AG09319 (cell line): ENCODE measurements at places on chromosomes 4 and X.

DNA sequence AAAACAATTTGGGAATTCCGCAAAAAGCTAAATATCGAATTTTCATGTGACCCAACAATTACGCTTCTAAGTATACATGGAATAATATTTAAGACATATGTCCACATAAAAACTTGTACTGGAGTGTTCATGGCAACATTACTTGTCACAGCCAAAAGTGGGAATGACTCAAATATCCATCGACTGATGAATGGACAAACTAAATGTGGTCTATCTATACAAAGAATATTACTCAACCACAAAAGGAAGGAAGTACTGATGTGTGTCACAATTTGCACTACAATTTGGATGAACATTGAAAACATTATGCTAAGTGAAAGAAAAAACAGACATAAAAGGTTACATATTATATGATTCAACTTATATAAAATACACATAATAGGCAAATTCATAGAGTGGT, 71.9 kb downstream of the AFF2 start:
- DNase-seq: no peak

DNA sequence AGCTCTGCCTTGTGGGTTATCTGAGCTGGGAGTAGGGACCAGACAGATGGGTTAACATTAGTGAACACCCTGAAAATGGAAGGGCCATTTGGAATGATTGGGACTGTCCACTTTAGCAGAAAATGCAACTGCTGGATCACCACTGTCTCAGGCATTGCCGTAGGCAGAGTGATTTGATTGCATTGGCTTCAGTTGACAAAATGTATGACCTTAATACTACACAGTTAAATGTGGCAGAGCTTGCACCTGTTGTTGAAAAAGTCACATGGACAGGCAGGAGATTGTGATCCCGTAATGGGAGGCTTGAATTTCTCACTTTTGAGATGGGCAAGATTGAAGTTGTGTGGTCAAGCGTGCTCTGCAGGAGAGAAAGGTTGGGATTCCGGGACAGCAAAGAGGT, 166.5 kb upstream of the PUDP start:
- DNase-seq: no peak

- DNase-seq: no peak
Observed at GRCh38 chr4:156303708-156304107, 350.0 kb upstream of the CTSO start.

DNA sequence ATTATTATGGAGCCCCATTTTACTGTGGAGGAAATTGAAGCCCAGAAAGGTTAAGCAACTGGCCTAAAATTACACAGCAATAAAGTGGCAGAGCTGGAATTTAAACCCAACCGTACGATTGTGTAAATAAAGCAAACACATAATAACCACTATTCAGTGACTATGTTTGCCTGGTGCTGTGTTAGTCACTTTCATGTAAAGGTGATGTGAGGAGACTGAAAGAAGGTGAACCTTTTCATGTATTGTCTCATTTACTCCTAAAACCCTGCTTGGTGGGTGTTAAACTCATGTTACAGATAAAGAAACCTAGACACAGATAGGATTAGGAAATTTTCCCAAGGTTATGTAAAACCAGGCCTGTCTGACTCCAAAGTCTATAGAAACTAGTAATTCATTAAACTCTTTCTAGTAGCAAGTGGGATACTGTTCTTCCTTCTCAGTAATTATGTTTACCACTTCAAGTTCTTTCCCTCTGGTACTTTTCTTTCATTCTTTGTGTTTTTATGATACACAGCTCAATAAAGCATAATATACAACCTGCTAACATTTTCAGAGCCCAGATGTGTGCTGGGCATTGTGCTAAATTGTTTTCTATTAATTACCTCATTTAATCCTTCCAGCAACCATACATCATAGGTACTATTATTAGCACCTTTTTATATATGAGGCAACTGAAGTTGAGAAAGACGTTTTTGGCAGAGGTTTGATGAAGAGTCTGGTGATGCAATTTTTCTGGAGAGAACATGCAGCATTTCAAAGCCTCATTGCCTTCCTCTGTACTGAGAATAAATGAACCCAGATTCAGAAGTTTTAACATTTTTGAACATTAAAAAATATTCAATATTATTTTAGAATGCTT, 202.7 kb downstream of the SPRY1 start:
- DNase-seq: no peak

DNA sequence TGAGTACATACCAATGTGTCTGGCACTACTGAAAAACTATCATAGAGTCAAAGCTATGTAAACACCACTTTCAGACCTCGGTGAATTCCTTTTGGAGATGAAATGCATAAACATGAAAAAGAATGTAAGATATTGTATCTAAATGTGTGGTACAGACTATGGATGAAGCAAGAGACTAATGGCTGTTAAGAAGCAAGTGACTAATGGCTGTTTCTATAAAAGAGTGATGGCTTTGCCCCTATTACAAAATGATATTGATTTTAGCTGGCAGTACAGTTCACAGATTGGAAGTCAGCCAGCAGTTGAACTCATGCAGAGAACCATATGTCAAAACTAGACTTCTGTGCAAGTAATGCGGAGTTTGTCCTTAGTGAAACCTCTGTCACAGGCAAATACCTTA, 359.3 kb downstream of the GRXCR1 start:
- DNase-seq: no peak

- no peak for DNase-seq
Observed at GRCh38 chrX:41334363-41335197, 618 bp downstream of the DDX3X start.

- no peak for DNase-seq
Observed at GRCh38 chrX:41482154-41482850, 35.2 kb downstream of the NYX start.

- no peak for DNase-seq
Observed at GRCh38 chr4:70754470-70754869, 32.7 kb downstream of the RUFY3 start.

DNA sequence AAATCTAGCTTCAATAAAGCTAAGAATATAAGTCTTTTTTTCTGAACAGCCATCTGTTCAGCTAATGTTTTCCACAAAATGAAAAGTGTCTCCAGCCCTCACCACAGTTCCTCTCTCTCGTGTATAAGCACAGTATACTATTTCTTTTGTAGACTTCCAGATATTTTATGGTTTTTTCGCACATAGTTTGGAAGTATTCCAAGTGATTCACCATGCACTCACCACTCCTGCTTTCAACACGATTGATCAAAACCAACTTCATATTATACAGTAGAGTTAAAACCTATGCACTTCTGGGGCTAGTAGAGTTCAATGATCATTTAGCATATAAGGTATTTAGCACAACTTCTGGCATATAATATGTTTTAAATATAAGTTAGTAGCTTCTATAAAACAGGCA, 105.8 kb upstream of the DCAF12L1 start:
- no peak for DNase-seq

DNA sequence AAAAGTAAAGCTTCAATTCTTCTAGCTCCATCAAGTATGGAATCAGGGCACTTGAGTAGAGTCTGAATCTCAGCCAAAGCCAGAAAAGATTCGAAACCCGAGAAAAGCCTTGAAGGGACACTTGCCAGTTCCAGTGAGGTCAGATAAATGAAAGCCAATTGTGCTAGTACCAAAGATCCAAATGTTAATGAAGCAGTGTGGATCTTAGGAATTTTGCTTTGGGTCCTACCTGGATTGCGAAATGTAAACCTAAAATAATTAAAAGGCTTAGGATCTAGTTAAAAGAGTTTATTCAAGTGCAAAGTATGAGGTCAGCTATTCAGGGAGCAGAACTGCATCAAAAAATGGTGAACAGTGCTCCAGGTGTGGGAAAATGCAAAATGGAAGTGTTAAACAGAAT, 552.6 kb downstream of the NAP1L3 start:
- DNase-seq: no peak

DNA sequence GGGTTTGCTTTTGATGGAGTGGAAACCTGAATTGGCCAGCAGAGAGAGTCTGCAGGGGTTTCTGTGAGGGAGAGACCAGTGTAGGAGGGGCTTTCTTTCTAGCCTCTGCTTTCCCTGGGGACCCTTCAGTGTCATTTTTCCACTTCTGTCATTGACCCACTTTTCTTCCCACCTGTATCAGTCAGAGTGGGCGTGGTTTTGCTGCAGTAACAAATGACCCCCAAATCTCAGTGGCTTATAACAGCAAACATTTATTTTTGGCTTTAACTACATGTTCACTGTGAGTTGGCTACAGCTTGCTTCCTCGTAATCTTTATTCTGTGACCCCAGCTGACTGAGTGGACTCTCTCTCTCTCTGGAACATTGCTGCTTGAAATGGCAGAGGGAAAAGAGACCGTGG, 25.6 kb upstream of the PTTG2 start:
- no peak for DNase-seq

DNA sequence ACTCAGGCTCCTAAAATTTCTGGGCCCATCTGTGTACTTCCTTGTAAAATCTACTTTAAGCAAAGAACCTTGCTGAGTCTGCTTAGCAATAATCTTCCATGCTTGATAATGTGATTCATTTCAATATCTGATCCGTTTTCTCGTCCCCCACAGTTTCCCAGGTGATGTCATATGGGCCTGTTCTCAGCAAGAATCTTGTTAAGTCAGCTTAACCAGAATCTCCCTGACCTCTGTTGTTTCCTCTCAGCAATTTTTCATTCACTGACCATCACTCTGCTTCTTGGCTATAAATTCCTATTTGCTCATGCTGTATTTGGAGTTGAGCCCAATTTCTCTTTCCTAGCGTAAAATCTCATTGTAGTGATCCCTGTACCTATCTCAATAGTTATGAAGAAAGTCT, 13.9 kb downstream of the CSN2 start:
- DNase-seq: no peak

GRCh38 chrX:40632199-40632598, 9.0 kb downstream of the MPC1L start:
- no peak for DNase-seq

DNA sequence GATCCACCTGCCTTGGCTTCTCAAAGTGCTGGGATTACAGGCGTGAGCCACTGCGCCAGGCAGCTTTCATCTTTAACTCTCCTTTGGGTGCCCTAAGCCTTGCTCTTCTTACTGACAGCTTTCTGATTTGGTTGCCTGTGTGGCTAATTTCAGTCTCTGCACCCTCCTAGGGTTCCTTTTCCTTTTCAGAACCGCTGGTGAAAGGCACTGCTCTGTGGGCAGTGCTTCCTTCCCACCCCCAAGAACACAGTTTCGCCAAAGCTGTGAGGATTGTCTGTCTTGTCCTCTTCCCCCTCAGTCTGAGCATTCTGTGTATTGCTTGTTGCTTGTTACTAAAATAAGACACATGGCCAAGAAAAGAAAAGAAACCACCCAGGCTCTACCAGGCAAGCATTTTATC, 101.4 kb upstream of the FRMPD3 start:
- DNase-seq: no peak

GRCh38 chr4:40185830-40186664, 10.8 kb upstream of the RHOH start:
- DNase-seq: no peak

GRCh38 chrX:23694606-23695005, 27.3 kb downstream of the PRDX4 start:
- DNase-seq: peak; percentile 4

DNA sequence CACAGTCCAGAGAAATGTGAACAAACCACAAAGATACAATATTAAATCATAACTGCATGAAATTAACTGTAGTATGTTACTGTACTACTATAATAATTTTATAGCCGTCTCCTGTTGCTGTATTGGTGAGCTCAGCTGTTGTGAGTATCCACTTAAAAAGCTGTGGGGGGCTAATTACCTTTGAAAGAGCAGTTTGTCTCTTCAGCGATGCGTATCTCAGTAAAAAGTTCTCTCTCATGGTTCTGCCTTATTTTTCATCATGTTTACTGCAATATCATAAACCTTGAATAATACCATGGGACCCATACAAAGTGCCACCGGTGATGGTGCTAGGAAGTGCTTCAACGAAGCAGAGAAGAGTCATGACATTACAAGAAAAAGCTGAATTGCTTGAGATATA, 8.4 kb upstream of the MSMO1 start:
- no peak for DNase-seq

- DNase-seq: no peak
Observed at GRCh38 chr4:112916868-112917267, 132.6 kb upstream of the ANK2 start.

- no peak for DNase-seq
Observed at GRCh38 chrX:134542485-134542884, 82.5 kb downstream of the HPRT1 start.

DNA sequence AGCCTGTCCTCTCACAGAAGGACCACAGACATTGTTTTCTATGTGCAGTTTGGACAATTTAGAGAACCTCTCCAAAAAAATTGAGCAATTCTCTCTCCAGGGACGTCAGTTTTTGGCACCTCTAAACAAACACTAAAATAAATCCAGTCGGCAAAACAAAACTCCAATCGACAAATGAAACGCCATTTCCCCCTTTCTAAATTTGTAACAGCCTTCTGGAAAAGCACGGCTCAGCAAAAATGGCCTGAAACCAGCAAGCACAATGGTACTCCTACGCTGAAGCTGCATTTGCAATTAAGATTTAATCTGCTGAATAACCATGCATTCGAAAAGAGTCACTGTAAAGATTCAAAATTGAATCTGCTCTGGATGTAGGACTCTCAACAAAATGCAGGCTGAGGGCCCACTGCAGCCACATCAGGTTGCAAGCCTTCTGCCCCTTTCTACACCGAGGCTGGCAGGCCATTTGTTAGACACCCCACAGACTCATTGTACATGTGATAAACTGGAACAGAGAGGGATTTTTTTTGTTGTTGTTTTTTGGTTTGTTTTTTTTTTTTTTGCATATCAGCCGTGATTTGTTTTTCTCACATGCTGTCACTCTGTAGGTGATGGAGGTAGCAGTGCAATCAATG, 79.9 kb upstream of the MAP3K15 start:
- DNase-seq: no peak

DNA sequence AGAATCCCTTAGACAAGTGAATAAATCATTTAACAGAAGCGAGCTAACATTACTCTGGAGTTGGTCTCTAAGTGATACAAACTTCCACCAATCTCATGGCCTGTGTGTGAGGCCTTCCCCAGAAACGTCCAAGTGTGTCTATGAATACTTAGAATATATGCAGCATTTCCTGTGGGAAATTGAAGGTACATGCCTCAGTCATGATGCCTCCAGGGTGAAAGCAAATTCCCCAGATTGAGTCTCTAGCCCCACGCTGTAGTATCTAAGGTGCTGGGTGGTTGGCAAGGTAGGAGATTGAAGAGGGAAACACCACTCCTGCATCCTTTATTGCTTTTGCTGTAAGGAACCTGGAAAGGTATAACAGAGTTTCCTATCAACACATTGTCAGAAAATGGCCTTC, 113.8 kb downstream of the IL13RA2 start:
- DNase-seq: no peak
